Osteocyte (in vitro differentiated cells): ENCODE measurements at places on chromosomes 5 and 9. TPM values are rescaled to one million over a fixed set of nuclear protein-coding genes. Genes with fewer than 3 reads are reported as not detected.

The PCDHB13 gene
- total RNA-seq: 2.2 and 2.4 TPM in 2 replicates

DNA sequence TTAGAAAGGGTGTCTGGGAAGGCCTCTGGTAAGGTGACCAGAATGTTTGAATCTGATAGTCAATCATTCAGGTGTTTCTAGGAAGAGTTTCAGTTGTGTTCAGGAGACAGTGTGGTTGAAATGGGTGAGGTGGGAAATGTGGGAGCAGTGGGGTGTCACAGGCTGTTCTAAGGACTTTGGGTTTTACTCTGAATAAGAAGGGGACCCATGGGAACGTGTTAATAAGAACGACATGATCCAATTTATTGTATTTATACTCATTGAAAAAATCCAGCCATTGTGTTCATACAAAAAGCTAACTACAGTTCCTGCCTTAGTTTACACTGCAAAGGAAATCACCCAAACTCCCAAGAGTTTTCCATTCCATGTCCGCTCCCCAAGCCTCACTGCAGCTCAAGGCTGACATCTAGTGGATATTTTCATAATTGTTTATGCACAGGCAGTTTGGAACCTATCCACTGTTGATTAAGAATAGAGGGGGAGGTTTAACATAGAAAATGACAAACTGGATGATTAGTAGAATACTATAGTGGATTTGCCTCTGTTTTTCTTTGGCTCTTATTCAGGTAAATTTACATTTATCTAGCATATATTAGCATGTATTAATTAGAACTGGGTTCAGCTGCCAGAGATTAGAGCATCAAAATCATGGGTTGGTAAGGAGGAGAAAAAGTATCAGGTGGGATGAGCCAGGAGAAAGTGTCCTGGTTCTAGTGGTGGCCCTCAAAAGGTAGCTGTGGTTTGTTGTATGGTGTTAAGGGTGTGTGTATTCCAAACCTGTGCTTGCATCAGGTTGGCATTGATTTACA lies 17.7 kb downstream of the CAVIN4 start:
- DNase-seq: no peak

DNA sequence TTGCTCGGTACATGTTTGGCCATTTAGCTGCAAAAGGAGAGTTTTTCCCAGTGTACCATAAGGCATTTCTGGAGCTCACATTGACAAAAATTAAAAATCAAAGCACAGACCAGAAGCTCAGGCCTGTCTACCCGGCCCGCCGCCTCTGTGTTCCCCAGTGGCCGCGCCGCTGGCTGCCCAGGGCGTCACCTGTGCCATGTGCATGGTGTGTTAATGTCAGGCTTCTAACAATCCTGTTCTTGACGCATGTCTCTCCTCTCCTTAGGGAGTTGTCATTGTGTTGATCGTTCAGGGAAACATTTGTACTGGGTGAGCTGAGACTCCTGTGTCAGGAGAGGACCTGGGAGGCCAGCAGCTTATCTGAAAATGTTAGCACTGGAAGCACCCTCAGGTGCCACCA lies 9.6 kb upstream of the NTNG2 start:
- no peak for DNase-seq

- no peak for DNase-seq
Measured at GRCh38 chr5:54062958-54063357, 247.4 kb downstream of the ARL15 start.

The GLDC gene
- total RNA-seq: 0.71 and 0.78 TPM in 2 replicates

DNA sequence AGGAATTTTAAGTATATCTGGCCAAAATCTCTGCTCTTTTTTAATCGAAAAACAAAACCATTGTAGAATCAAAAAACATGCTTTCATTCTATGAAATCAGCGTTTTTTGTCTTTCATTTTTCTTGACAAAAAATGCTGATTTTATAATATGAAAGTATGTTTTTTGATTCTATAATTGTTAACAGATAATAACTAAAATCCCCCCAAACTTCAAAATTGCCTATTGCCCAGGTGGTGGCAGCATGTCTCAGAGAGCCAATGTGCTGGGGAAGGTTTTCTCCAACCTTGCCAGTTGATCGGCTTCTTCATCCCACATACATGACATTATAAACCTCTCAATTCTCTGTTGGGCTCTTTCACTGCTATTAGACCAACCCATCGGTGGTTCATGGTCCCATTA lies 5.1 kb upstream of the SMIM15 start:
- DNase-seq: no peak

DNA sequence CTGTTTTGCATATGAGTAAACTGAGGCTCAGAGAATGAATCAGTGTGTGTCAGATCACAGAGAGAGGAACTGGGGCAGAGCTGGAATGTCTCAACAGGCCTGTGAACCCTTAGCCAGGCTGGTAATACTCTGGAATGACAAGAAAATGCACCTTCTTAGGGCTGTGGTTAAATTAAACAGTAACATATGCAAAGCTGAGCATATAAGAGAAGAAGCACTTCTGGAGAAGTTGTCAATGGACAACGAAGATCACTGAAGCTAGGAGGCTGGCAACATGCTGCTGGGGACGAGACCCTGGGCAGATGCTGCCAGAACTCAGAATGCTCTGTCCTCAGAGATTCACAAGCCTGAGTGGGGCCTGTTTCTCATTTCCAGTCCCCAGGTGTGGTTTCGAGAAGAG lies 64.6 kb upstream of the EPB41L4B start:
- no peak for DNase-seq

- no peak for DNase-seq
Measured at GRCh38 chr5:111856876-111857466, 100.0 kb upstream of the NREP start.

The BAAT gene
- total RNA-seq: 0.13 TPM in 1 of 2 replicates, not detected in the other

The UNC13B gene
- 24.5 and 24.9 TPM in 2 replicates for total RNA-seq

GRCh38 chr9:19516348-19516747 lies 107.5 kb downstream of the ACER2 start:
- no peak for DNase-seq

The OR13C8 gene
- not detected in 2 replicates for total RNA-seq

The BTNL8 gene
- total RNA-seq: not detected in 2 replicates

DNA sequence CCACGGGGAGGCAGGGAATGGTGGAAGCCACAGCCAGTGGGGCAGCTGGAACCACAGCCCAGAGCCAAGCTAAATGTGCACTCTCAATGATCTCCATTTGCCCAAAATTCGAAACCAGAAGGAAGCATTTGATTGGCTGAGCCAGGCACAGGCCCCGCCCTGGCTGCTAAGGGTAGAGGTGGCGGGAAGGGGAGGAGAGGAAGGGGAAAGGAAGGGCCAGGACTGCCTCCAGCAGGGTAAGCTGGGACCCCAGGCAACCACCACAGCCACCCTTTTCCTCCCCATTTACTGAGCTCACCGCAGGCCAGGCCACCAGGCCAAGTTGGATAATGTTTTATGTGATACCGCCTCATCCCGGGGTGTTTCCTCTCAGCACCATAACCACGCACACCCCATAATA lies 100.3 kb upstream of the RAPGEF1 start:
- DNase-seq: no peak

DNA sequence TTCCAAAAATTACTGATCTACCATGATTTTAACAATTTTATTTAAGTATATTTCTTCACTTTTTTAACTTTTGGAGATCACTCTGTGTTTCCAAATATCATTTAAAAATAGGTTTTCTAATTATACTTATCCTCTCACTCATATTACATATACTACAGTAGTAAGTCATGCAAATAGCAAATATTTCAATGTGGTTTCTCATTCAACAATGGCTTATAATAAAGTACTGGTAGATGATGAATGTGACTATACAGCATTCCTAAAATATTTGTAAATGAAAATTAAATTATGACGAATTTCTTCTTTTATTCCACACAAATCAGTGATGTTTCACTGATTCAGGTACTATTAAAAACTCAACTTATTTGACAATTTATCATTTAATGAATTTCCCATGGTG lies 176.3 kb upstream of the MEF2C start:
- no peak for DNase-seq

DNA sequence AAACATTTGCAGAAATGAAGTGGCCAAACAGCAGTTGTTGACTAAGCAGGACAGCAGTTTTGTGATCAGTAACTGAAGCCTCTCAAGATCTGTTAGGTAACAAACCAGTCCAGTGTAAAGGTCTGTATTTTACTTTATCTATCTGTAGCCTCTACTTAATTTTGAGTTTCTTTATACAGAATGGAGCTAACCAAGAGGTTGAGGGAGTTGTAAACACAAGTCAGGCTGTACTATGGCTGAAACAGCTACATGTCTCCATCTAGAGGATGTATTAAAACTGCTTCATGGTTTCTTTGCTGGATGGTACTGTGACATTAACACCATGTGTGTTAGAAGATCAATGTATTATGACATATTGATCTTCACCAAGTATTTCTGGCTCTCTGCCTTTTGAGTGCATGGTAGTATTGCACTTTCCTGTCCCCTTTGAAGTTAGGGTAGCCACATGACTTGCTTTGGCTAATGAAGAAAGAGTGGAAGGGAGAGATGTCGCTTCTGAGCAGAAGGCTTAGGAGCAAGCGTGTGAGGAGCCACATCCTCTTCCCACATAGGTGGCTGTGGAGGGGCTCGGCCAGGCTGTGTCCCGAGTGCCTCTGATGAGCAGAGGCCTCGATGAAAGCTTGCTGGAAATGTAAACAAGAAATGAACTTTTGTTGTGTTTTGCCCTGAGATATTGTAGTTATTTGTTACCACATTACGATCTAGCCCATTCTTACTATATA lies 105.6 kb upstream of the PCA3 start:
- no peak for DNase-seq

The PFN3 gene
- not detected in 2 replicates for total RNA-seq

The SLC45A2 gene
- not detected in 2 replicates for total RNA-seq

The NR5A1 gene
- not detected in 2 replicates for total RNA-seq
